Activated CD4-positive, CD25-positive, alpha-beta regulatory T cell treated with anti-CD3 and anti-CD28 coated beads, Interleukin-2, amount 50 U/mL, for 72 hours (primary cell): ENCODE measurements at places on chromosomes 3 and 15.

DNA sequence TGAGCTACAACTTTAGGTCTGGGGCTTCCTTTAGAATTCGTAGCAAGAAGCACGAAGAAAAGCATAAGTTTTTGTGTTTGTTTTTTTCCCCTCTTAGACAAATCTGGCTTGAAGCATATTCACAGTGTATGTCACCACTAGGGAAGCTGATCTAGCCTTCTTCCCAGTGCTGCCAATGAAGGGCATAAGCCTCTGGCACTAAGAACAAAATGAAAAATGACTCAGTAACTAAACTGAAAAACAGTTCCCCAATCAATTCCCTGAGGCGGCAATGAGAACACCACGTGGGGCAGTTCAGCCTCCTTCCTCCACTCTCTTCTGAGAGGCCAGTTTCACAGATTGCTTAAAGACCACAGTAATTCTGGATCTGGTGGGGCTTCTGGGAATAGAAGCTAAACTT, 338.1 kb downstream of the GAP43 start:
- no peak for DNase-seq

DNA sequence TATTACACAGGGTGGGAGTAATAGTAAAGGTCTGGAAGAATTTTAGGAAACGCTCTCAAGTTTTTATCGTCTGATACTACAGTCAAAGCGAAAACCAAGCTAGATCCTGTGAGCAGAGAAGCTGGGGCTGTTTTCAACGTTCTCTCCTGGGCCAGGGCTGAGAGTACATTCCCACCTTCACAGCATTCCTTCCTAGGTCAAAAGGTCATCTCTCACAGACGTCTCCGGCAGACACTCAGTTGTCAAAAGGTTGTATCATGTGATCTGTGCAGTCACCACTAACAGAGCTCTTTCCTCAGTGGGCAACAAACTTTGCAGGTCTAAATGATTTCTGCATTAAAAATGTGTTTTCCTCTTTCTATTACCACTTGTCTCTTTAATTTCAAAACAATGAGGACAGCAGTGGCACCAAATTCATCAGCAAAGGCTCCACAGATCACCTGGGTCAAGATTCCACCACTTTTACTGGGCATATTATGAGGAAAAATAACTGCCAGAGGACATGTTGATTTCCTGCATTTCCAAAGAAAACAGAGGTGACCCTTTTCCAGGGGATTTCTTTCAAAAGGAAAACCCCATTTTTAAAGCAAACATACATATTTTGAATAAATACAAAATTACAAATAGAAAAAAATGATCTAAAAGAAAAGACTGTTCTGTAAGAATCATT, 41.9 kb downstream of the MEIS2 start:
- DNase-seq: no peak

GRCh38 chr3:112671930-112672715, 31.2 kb upstream of the CCDC80 start:
- DNase-seq: no peak

DNA sequence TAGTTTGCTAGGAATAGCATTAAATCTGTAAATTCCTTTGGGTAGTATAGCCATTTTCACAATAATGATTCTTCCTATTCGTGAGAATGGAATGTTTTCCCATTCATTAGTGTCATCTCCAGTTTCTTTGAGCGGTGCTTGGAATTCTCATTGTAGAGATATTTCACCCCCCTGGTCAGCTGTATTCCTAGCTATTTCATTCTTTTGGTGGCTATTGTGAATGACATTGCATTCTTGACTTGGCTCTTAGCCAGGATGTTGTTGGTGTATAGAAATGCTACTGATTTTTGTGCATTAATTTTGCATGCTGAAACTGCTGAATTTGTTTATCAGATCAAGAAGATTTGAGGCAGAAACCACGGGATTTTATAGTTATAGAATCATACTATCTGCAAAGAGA, 690.5 kb upstream of the ALCAM start:
- DNase-seq: no peak
